ENCODE measurements at places on chromosomes 3 and 15.

GRCh38 chr3:39146611-39147591 is 6.5 kb downstream of the CSRNP1 start:
- DNase-seq, result no peak

- no peak for DNase-seq
These were observed 66.3 kb downstream of the SSUH2 start for GRCh38 chr3:8578282-8578681.

- no peak for DNase-seq
These were observed 27.2 kb upstream of the MOBP start for GRCh38 chr3:39440316-39440715.

DNA sequence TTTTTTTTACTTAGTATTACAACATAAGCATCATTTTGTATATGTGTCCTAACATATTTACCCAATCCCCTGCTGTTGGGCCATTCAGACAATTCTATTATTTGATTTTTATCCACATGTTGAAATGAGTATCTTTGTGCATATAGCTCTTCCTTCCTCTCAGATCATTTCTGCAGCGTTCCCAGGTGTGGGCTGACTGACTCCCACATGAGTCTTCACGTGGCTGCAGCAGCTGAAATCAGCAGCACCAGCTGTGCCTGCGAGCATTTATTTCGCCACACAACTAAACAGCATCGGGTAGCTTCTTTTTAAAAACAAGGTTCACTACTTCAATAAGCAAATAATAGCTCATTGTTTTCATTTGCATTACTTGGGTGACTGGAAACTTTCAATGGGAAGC is 44.5 kb upstream of the PDE8A start:
- peak; percentile 59 for DNase-seq

GRCh38 chr15:100877551-100877950 is 2.1 kb upstream of the ALDH1A3 start:
- no peak for DNase-seq

GRCh38 chr3:134904241-134904771 is 109.2 kb downstream of the EPHB1 start:
- no peak for DNase-seq

GRCh38 chr3:52090131-52090932 is 34.0 kb upstream of the DUSP7 start:
- no peak for DNase-seq

DNA sequence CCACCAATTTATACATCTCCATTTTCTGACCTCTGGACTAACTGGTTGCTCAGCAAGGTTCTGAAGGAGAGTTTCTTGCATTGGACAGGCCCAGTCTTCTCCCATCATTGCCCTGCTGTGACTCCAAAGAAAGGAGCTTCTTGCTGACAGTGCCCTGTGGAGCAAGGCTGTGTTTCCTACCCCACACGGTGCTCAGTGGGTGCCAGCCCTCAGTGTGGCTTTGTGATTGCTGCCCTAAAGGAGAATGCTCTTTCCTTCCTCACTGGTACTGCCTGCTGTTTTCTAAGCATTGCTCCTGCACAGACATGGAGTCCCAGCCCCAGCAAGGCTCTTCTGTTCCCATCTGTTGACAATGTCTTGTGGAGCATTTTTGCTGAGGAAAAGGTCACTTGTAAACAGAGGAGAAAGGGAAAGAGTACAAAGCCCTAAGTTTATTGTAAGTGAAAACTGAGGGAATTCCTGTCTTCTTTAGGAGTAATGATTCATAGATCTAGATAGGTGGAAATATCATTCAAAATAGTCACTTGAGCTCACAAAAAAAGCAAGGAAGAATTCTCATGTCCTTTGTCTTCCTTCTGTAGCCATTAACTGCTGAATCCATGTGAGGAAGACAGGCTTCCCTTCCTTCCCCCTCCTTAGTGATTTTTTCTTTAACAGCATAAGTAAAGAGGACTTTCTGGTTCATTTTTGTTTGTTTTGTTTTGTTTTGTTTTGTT is 62.9 kb downstream of the HMG20A start:
- DNase-seq, result no peak

- DNase-seq, result no peak
These were observed 34.4 kb upstream of the GLCE start for GRCh38 chr15:69126054-69126469.

DNA sequence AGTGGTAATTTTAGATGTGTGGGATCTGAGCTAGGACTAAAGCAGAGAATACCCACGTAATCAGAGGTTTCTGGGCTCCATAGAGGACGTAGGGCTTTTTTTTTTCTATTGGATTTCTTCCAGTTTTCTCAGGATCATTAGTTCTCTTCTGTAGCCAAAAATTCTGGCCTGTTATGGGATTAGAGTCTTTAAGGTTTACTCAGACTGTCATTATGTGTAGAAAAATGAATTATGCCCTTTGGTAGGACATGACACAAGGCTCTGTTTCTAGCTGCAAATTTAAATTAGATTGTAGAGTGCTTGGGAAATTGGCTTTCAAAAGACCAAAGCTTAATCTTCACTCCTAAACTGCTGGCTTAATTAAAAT is 1.9 kb downstream of the SETD5 start:
- DNase-seq, result no peak

- DNase-seq, result no peak
These were observed 23.5 kb downstream of the MAGEF1 start for GRCh38 chr3:184688251-184688881.

DNA sequence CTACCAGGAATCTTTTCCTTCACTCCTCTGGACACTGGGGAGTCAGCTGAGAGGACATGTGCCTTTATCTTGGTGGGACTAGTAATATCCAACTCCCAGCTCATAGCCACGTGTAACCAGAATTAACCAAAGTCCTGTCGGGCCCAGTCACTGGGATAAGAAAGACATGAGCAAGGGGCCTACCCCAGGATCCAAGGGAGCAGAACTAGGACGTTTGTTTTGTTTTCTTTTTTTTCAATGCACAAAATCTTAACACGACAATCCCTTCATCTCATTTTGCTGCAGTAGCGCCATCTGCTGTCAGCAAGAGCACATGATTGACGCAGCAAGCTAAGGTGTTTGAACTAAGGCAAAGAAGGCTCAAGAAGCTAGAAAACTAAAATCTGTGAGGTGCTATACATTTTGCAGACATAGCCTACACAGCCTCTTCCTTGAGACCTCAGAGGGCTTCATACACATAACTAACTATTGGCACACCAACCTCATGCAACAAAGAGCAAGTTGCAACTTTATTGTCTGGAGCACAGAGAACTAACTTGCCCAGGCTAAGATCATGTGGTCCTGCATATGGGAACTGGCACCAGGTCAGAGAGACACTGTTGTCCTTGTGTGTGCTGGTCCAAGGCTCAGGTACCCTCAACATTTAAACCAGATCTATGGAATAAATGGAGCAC is 43.6 kb downstream of the RLBP1 start:
- peak; percentile 40 for DNase-seq

- DNase-seq, result no peak
These were observed 150.6 kb downstream of the TPRG1 start for GRCh38 chr3:189322339-189322738.

- DNase-seq, result no peak
These were observed 57.2 kb upstream of the TOPAZ1 start for GRCh38 chr3:44184319-44184953.

DNA sequence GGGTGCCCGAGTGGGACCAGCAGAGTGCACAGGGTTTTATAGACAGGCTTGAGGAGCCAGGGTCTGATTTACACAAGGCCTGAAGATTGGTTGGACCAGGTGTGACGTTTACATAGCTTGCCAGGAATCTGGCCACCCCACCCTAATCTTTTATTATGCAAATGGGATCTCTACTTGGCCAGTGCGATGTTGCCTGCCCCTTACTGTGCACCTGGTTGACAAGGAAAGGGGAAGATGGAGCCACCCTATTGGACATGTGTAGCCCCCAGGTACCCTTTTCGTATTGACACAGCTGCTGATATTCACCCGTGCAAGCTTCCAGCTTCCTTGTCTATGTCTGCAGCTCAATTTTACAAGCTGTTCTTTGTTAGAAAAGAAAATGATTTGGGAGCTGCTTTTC is 132.0 kb downstream of the ARNT2 start:
- DNase-seq, result peak; percentile 35

DNA sequence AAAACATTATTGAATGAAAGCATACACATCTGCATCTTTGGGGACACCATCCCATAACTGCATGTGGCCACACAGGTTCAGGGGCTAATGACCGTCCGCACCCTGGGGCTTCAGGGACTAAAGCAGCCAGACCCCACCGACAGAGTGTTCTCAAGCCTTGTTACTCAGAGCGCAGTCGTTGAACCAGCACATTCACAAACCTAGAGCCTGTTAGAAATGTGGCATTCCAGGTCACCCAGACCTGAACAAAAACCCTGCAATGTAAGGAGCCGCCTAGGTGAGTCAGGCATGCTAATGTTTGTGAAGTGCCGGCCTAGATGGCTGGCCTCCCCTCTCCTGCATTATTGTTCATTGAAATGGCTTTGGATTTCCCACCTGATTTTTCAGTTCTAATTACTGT is 52.3 kb upstream of the HACD2 start:
- no peak for DNase-seq

DNA sequence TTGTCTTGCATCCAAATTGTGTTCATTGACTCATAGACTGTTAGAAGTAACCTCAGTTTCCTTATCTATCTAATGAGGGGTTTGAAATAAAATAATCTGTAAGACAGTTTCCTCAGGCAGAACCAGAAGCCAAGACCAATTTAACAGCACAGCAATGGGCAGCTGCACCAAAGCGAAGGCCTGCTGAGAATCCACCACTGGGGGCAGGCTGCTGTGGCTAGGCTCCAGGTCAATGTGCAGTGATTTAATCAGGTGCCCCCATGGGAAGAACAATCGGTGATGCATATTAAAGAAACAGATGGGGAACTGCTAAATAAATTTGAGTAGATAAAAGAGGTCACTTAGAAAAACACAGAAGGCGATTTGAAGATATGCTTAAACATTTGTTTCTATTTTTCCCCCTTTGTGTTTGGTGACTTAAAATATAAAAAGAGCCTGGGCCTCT is 28.0 kb upstream of the TMOD3 start:
- no peak for DNase-seq

GRCh38 chr3:57007521-57008460 is 52.7 kb upstream of the SPATA12 start:
- no peak for DNase-seq

DNA sequence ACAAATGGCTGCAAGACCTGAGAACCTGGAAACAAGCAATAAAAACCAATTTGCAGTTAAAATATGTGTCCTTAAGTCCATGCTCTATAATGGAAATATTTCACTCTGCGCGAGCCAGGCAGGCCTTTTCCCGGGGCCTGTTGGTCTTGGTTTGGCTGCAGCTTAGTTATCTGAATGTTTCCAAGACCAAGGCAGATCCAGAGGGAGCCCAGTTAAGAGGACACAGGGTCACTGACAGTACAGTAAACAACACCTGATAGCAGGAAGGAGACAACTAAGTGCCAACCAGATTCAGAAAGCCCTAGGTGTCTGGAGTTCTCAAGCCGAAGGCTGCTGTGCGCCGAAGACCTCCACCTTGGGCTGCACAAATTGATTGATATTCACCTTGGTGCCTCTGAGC is 32.8 kb downstream of the THSD4 start:
- DNase-seq, result no peak

DNA sequence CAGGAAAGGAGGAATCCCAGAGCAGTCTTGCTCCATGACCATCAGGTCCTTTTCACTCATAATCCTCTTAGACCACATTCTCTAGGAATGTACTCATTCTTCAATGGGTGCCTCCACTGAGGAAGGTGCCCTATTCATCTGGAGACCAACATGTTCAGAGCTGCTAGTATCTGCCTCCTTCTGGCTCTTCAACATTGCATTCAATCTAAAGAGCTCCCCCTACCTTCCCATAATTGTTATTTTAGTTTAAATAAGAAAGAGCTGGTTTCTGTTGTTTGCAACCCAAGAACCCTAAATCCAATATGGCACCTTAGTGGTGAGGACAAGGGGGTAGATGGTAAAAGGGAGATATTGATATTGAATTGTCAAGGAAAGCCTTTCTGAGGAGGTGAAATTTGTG is 67.6 kb downstream of the SCN11A start:
- no peak for DNase-seq

DNA sequence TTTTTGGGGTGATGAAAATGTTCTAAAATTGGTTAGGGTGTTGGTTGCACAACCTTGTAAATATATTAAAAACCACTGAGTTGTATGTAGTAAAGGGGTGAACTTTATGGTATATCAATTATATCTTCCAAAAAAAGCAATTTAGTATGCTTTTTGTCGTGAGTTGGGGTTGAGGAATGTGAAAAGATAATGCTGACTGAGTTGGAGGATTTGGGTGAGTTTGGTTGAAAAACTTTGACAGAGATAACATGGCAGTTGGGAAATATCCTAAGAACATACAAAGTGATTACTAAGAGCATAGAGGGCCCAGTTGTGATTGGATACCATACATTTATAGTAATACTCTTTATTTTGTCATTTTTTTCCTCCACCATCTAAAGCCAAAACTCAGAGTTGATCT is 33.6 kb downstream of the HMG20A start:
- no peak for DNase-seq

DNA sequence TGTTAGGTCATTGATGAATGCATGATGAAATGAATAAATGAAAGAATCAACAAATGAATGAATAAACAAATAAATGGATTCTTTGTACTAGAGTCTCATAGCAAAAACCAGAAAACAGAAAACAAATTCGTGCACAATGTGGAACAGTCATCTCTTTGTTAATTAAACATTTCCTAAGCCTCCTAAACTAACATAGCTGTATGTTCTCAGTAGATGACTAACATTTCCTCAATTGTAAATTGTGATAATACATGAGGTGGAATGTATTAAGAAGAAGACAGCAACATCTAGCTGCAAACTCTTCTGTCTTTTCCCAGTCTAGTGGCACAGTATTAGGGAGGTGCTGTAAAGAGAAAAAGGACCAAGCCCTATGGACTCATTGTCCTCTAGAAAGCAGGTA is 1021.0 kb downstream of the MCTP2 start:
- DNase-seq, result no peak

- no peak for DNase-seq
These were observed 240.7 kb upstream of the UMPS start for GRCh38 chr3:124489506-124489905.

- no peak for DNase-seq
These were observed 36.9 kb upstream of the SPRED1 start for GRCh38 chr15:38215707-38216106.

DNA sequence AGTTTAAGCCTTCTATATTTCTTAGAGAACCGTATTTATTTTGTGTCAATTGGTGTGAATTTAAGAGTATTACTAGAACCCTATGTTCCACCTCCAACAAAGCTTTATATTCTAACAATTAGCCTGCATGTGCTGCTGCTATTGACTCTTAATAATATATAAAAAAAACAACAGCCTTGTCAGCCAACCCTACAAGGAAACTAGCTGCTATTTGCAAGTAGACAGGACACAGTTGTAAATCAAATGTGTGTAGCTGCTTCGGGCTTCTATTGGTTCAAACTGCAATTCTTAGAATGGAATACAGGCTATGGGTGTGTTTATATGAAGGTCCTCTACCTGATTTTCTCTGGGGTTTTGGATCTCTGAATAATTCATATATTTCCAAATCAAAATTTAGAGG is 60.7 kb downstream of the ZBTB20 start:
- DNase-seq, result no peak

Measured in NCI-H526 (cell line).